ENCODE measurements at places on chromosomes 2 and 18. TPM values are rescaled to one million over a fixed set of nuclear protein-coding genes. Genes with fewer than 3 reads are reported as not detected.

The IL37 gene
- not detected for total RNA-seq

The IL1B gene
- 38.1 TPM for total RNA-seq

The GCG gene
- total RNA-seq = not detected

The STAMBP gene
- total RNA-seq = 40.5 TPM

The COX7A2L gene
- total RNA-seq = 81.2 TPM

The ONECUT2 gene
- 0.26 TPM for total RNA-seq

The ATOH8 gene
- 27.1 TPM for total RNA-seq

The KLHL30 gene
- total RNA-seq = 1.0 TPM

The DSG2 gene
- total RNA-seq = 66.0 TPM

The VAMP8 gene
- total RNA-seq = 176 TPM

The UGT1A5 gene
- 0.10 TPM for total RNA-seq

Data from left lung (tissue), 14 donors.